ENCODE measurements at places on chromosomes 2 and 18. TPM values are rescaled to one million over a fixed set of nuclear protein-coding genes. Genes with fewer than 3 reads are reported as not detected.

DYSF gene
- 34.2 TPM for total RNA-seq

STARD6 gene
- 0.11 TPM for total RNA-seq

NGEF gene
- total RNA-seq = under 0.01 TPM

GALR1 gene
- not detected for total RNA-seq

MEP1B gene
- 0.09 TPM for total RNA-seq

LAMA1 gene
- 0.22 TPM for total RNA-seq

HES6 gene
- 0.77 TPM for total RNA-seq

CNNM3 gene
- total RNA-seq = 9.1 TPM

SERPINB3 gene
- total RNA-seq = not detected

CTIF gene
- total RNA-seq = 16.8 TPM

SLC5A6 gene
- 18.1 TPM for total RNA-seq

CNGA3 gene
- total RNA-seq = not detected

CHST9 gene
- total RNA-seq = under 0.01 TPM

INHBB gene
- 32.7 TPM for total RNA-seq

FEV gene
- not detected for total RNA-seq

SPP2 gene
- total RNA-seq = not detected

TOGARAM2 gene
- total RNA-seq = not detected

NT5DC4 gene
- total RNA-seq = not detected

PARD3B gene
- 11.3 TPM for total RNA-seq

ATIC gene
- total RNA-seq = 19.9 TPM

CHRND gene
- total RNA-seq = not detected

DSG3 gene
- total RNA-seq = not detected

ALKAL2 gene
- total RNA-seq = not detected

C2orf81 gene
- under 0.01 TPM for total RNA-seq
